T-helper 1 cell (primary cell): ENCODE measurements at places on chromosomes 7 and 10.
A peak's percentile ranks its signal among the peaks of the same experiment; 100 is the strongest.

DNA sequence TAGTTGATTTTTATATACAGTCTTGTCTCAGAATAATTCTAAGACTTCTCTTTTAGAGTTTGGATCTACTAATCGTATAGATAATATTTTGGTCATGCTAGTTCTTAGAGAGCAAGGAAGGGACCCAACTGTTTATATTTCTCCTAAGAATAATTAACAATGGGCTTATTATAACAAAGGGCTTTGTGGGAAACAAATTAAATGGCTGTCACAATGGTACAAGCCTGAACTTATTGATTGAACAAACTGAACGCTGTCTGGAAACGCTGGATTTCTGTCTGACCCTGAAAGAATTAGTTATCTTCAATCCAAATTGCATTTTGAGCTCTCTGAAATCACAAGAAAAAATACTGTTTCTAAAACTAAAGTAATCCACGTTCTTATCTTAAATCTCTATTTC lies 56.8 kb downstream of the CSTF2T start:
- DNase-seq = no peak

- DNase-seq = peak; percentile 29
These were observed 17.0 kb upstream of the ECHDC3 start for GRCh38 chr10:11724938-11725776.

GRCh38 chr10:15896654-15897053 lies 36.3 kb upstream of the MINDY3 start:
- no peak for DNase-seq

DNA sequence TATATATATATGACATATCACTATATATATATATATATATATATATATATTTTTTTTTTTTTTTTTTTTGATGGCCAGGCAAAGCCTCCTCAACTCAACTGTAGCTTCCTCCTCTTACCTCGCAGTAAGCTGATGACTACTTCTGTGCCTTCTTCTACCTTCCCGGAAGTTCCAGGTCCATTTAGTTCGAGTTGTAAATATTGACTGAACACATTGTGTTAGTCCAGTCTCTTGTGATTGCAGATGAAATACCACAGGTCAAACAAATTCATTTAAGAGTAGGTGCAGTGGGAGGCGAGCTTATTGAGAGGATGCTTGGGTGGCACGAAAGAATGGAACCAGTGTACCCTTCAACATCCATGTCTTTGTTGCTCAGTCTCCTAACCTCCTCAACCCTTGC lies 144.6 kb downstream of the ST7 start:
- DNase-seq = no peak

DNA sequence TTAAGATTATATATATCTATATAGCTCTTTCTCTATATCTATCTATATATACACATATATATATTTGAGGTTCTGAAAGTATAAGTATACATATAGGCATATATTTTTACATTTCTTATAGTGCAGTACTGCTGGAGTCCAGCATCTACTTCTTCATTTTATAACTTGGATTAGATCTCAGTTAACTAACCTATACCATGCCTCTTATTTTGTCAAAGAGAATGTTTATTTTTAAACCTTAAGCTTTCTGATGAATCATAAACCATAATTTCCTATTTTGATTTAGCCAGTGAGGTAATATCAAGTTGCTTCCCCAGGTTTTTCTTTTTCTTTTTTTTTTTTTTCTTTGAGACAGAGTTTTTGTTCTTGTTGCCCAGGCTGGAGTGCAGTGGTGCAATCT lies 8.1 kb downstream of the ZNF32 start:
- DNase-seq = no peak

DNA sequence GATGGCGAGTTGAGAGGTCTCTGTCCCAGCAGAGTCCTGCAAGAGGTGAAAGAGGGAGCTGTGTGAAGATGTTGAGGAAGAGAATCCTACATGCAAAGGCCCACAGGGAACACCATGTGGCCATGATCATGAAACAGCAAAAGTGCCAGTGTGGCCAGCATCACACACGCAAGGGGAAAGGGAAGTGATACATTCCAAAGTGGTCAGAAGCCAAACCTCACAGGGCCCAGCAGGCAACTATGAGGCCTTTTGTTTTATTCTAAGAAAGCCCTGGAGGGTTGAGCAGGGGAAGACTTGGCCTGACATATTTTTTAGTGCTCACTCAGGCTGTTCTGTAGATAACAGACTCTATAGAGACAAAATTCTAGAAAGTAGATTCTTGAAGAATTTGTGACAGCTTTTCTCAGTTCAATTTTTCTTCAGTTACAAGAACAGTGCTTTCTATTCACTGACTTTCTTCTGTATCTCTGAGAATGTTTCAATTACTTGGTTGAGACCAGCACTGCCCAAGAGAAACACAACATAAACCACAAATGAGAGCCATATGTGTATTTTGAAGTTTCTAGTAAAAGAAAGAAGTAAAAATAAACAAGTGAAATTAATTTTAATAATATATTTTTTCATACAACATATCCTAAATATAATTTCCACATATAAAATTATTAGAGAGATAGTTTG lies 82.3 kb downstream of the HTR7 start:
- DNase-seq = no peak

DNA sequence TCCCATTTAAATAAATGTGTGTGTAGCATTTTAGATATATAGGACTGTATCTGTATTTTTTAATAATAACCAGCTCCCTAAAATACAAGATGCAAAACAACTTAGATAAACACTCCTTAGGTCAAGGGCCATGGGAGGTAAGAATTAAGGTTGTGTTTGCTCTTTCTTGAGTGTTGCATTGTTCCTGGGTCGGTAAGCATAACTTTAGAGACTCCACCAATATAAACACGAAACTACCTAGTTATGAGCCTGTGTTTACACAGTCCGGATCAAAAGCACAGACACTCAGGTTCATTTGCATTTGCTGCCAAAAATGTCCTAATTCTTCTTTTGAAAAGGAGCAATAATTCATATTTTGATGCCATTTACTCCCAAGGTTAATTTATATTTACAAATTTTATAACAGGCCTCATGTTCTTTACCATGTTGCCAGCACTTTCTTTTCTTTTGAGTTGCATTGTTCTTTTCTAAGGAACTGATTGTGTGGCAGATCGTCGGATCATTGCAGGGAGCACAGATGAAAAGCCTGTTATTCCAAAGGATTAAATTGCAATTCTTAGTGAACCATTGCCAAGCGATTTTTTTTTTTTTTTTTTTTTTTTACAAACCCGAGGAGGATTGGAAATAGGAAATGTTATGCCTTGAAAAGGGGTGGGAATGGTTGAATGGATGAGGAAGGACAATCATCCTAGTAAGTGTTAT lies 45.8 kb upstream of the GLCCI1 start:
- no peak for DNase-seq

- DNase-seq = no peak
These were observed 274.0 kb downstream of the CSTF2T start for GRCh38 chr10:51425431-51425830.

- DNase-seq = no peak
These were observed 205.9 kb upstream of the PHF14 start for GRCh38 chr7:10767771-10768170.

GRCh38 chr10:29482591-29483431 lies 152.0 kb downstream of the SVIL start:
- peak; percentile 11 for DNase-seq

GRCh38 chr10:62528441-62528840 lies 154.3 kb downstream of the ZNF365 start:
- no peak for DNase-seq

DNA sequence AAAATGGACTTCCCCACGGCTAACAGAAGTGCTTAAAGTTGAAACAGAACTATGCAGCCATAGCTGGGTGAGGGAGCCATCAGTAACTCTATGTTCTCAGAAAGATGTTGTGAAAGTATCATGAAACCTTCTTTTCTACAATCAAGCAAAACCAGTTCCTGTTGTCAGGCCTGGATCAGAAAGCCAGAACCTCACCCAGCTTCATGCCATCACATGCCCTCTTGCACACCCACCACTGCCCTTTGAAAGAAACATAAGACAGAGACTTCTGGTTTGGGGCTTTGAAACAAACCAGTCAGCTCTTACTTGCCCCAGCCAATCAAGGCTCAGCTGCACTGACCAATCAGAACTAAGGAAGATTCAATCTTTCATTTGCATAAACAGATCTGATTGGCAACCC lies 230.8 kb upstream of the FERD3L start:
- DNase-seq = no peak

GRCh38 chr7:75977743-75978142 lies 16.7 kb downstream of the TMEM120A start:
- no peak for DNase-seq

DNA sequence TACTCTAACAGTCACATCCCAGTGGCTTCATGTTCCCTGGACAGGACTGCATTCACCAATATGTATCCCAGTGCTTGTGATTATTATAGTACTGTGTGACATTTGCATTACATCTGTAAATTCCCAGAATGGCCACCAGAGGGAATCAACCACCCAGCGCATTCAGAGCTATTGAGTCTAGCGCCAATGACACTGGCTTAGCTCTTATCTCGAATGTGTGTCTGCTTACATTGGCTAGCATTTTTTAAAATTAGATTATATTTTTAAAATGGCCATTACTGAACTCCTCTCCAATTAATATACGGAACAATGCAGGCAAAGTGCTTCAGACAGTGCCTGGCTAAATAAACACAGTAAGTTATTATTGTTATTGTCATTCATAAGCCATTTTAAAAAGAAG lies 36.3 kb downstream of the TRIL start:
- peak; percentile 32 for DNase-seq

GRCh38 chr7:19336836-19337383 lies 191.7 kb upstream of the FERD3L start:
- no peak for DNase-seq

- peak; percentile 22 for DNase-seq
These were observed 84.8 kb downstream of the FAM53B start for GRCh38 chr10:124659380-124659779.

GRCh38 chr10:28632584-28632945 lies 44.8 kb upstream of the BAMBI start:
- no peak for DNase-seq

DNA sequence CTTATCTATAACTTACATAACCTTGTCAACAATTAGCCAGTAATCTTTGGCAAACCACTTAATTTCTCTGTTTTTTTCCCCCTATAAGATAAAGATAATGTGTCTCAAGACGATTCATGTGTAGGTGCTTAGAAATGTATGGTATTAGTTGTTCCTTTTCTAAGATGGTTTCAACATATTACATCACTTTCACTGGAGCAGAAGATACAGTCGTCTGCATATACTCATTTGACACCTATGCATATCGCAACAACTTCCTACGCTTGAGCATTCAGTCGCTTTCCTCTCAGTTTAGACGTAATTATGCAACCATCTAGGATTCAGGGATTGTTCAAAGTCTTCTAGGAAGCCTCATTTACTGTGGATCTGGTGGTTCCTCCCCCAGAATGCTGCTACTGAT lies 396.7 kb downstream of the PHTF2 start:
- DNase-seq = no peak

DNA sequence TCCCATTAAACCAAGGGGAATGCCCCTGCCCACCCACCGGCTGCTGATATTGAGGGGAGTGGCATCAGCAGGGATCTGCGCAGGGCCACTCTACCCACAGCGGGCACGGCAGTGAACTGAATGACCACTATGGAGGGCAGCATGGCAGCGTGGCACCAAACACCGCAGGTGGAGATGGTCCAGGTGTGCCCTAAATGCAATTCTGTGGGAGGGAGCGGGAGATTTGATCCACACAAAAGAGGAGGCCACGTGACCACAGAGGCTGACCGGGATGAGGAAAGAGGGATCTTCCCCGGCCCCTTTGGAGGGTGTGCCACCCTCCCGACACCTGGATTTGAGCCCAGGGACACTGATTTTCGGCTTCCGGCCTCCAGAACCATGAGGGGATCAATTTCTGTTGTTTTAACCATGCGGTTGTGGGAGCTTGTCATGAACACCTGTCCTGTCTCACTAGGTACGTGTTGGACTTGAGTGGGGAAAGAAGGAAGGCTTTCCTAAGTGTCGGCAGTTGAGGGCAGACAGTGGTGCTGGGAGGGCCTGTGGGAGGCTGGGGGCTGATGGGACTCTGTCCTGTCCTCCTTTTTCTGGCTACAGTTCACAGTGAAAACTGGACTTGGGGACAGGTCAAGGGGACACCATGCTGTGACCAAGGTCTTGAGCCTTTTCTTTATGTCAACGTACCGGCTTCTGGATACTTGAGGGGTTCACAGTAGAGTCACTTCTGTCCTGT lies 66.1 kb downstream of the CFAP46 start:
- no peak for DNase-seq

GRCh38 chr7:130938661-130939060 lies 204.7 kb upstream of the KLF14 start:
- no peak for DNase-seq

DNA sequence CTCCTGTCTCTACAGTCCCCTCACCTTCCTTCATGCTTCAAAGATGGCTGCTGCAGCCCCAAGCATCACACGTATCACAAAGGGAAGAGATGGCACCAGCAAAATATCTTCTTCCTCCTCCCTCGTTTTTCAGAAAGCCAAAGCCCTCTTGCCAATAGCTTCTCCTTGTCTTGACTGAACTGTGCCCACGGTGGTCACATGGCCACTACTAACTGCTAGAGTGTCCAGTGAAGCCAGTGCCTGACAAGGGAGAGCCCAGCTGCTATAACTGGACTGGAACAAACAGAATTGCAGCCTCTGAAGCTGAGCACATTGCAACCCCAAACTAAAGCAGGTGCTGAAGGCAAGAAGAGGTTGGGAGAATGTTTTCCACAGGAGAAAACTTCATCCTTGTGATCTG lies 120.8 kb upstream of the RET start:
- DNase-seq = no peak

DNA sequence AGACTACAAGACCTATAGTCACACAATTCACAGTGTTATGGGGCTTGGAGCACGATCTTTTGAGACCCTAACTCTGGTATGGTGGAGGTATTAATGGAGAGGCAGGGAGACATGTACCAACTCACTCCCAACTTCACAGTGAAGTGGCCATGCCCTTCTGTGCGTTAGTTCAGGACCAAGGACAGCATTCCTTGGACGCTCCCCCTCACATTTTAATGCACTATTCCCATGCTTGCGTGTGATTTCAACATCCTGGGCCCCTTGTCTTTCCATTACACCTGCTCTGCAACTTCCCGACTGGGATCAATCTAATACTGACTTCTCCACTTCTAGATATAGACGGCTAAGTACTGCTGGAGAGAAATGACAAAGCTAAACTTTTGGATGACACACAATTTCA lies 72.7 kb downstream of the PLCE1 start:
- no peak for DNase-seq

- no peak for DNase-seq
These were observed 9.0 kb upstream of the GNA12 start for GRCh38 chr7:2853147-2853546.

GRCh38 chr10:46226232-46226631 lies 60.6 kb upstream of the ANTXRL start:
- no peak for DNase-seq

- no peak for DNase-seq
These were observed 244.4 kb downstream of the TNS3 start for GRCh38 chr7:47337531-47337930.

DNA sequence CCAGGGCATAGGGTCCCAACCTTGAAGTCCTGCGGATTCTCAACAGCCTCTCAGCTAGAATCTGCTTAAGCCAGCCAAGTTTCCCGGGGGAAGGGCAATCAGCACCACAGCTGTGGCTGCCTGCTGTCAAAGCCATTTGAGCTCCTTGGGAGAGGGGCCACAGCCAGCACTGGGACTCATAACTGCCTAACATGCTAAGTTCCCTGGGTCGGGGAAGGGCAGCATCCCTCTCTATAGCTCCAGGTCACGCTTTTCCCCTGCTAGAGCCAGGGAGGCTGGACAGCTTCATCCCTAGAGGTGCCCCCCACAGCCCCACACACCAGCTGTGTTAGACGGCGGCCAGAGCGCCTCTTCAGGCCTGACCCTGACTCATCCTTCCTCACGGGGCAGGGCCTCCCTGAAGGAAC lies 49.6 kb upstream of the PDE1C start:
- DNase-seq = no peak

GRCh38 chr10:29734962-29735627 lies 100.3 kb upstream of the SVIL start:
- peak; percentile 34 for DNase-seq
